Left kidney (tissue), 8 donors: ENCODE measurements at places on chromosomes 2 and 18.
A peak's percentile ranks its signal among the peaks of the same experiment; 100 is the strongest.

DNA sequence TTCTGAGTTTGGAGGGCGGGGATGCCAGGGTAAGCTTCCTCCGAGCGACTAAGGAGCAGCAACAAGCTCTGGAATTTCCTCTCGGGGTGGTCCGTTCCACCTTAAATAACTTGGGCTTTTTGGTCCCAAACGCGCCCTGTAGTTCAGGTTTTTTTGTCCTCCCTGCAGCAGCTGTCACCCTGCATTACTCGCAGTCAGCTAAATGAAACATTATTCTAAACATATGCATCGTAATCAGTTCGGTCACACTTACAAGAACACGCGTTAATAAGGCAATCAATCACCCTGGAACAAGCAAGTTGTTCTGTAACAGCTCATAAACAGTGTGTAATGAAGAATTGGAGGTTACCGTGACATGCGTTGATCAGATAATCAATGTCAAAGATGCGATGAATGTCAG is 8.3 kb downstream of the EVX2 start:
- DNase-seq = peak; percentile 48

GRCh38 chr2:201038855-201039254 is 32.6 kb downstream of the HYCC2 start:
- DNase-seq = no peak

DNA sequence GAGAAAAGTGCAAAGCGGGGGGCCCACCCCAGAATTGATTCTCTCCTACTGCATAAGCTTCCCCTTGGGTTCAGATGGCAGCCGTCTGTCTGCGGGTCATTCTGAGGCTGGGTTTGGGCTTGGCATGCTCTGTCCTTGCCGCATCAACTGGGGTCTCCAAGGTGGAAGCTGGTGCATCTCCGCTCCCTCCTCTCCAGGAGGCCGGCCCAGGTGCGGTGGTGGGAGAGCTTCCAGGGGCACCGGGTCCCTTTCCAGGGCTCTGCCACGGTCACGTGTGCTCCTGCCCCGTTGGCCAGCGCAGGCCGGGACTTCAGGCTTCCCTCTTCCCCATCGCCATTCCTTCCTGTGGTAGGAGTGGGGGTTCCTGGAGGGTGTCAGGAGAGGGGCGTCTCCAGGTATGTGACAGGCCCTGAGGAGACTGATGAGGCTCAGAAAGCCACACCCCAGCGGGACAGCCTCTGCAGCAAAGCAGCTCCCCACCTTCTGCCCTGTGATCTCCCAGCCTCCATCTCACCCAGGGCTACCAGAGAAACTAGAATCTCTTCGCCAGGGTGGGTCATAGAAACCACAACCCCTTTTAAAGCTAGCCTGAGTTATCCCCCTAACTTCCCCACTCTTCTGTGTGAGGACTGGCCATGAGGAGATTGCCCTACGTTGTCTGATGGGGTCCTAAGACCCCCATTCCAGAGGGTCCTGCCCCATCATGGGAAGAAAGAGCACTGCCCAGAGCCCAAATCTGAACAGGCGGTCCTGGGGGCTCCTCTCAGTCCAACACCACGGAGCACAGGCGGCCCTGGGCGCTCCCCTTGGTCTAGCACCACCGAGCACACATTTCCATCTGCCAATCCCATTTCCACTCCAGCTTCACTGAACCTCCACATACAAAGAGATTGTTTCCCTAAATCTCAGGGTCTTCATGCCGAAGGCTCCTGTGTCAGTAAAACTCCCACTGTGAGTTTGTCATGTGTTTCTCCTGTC is 76.6 kb downstream of the SLC66A2 start:
- no peak for DNase-seq

GRCh38 chr2:239953418-239954061 is 71.6 kb downstream of the NDUFA10 start:
- peak; percentile 25 for DNase-seq

- no peak for DNase-seq
Measured at GRCh38 chr2:143732076-143732475, 602.9 kb downstream of the ARHGAP15 start.
